ENCODE measurements at places on chromosomes 6 and 20.

DNA sequence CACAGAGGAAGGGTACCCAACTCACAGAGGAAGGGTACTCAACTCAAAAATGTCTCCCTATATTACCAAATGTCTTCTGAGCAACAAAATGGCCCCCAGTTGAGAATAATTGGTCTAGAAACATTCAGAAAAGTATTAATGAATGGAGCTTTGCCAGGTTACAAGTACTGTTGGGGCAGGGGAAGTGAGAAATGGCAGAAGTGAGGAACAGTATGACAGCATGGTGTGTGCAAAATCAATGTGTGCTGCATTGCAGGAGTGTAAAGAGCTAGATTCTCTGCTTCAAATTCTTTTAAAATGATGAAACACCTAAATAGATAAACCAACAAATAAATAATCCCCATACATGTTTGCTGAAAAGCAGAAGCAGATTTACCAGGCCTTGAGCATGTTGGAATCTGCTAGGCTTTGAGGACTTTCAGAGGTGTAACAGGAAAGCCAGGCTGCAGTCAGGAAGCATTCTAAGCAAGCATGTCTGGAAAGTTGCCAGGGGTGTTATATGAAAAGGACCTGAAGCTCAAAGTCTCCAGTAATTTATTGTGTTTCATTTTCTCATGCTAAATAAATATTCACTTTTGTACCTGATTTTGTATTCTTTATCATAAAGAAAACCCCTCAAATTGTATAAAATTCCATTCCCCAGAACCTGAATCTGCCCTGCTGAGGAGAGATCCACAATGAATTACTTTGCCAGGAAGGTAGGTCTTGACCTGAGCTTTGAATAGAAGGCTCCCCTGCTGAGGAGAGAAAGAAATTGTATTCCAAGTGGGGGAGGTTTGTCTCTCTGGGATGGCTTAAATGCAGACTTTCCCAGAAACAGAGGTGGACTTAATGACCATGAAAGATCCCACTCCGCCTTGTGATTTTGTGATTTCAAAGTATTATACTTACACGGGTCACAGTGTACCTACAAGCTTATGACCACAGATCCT, 265.0 kb upstream of the MARCKS start:
- no peak for DNase-seq

DNA sequence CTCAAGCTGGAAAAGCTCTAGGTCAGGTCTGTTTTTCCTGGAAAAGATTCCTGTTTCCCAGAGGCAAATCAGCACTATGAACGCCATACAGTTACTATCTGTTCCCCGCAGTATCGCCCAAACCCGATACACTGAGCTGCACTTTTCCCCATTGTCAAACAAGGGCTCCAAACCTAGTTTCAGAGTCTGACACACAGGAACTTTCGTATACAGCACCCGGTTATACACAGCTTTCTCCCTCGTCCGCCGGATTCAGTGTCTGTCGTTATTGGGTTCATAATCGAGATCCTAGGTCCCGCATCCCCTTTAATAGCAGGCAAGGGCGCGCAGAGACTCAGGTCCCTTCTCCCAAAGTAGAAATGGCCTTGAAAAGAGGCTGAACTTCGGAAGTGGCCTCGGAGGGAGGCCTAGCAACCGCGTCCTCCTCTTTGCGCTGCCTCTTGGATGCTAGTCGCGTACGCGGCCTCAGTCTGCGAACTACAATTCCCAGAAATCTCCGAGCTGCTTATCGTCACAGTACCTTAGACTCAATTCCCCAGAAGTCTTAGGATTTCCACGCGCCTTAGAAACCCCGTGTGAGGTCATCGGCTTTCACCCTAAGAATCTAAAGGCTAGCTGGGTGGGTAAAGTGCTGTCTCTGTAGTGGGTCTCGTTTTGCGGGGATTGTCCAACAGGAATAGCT, 34.2 kb downstream of the ZNF391 start:
- no peak for DNase-seq

DNA sequence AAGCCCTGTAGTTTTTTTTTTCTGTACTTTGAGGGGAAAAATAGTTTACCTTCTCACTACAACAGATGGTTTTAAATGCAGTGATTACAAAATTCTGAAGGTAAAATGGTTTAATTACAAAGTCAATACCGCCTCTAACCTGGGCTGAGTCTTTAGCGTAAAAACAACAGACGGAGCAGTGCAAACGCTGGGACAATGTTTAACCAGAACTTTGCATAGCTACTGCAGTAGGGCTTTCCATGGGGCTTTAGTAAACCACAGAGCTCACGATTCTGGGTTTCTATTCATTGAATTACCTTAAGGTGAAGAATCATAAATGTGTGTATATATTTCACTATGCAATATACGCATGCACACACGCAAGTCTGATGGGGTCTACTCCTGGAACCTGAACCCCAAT, 77.9 kb downstream of the RFX6 start:
- no peak for DNase-seq

- no peak for DNase-seq
These were observed 147.0 kb downstream of the SLC35F1 start for GRCh38 chr6:118054082-118054481.

DNA sequence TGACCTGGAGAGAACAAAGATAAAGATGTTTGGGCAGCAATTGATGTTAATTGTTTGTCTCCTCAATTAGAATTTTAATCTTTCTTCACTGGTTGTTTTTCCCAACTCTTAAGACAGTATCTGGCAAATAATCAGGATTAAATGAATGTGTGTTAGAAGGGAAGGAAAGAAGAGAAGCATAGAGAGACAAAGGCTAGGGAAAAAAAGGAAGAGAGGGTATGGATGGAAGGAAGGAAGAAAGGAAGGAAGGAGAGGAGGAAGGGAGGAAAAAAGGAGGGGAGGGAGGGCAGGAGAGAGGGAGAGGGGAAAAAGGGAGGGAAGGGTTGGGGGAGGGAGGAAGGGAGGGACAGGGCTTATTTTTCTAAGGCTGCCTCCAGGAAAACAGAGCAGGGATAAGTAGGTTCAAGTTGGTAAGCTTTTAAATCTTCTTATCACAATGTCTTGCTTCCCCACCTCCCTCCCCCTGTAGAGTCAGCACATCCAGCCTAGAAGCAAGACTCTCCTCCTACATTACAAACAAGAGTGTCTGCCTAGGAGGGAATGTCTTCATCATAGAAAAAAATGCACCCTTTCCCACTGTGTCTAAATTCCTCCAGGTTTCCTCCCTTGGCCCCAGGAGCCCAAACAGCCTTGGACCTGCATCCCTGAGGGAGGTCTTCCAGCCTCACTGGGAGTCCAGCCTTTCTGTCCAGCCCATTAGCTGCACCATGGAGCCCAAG, 447.8 kb upstream of the JARID2 start:
- DNase-seq = no peak

GRCh38 chr6:84777888-84778287, 13.5 kb upstream of the TBX18 start:
- no peak for DNase-seq

- no peak for DNase-seq
These were observed 29.0 kb downstream of the NCOA7 start for GRCh38 chr6:125819535-125820326.

- no peak for DNase-seq
These were observed 16.4 kb downstream of the FOXQ1 start for GRCh38 chr6:1328129-1328800.
